Vagina (tissue), 2 donors: ENCODE measurements at places on chromosomes 4 and X.

DNA sequence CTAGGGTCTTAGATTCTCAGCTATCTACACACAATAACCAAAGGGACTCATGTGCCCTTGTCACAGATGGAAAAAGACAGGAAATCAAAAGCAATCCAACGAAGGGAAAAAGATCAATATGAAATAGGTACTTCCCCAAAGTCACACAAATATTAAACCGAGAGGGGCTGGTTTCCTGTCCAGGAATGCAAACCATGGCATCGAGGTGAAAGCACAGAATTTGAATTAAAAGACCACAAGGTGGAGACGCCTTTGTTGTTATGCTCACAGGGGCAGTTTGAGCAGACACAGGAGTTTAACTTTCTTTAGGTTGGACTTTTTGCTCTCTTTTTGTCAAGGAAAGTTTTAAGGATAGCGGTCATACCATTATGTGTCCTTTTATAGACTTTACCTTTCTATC lies 14.3 kb downstream of the H2BW1 start:
- no peak for DNase-seq

- DNase-seq, result no peak
These were observed 62.3 kb upstream of the LNX1 start for GRCh38 chr4:53653484-53654053.

- DNase-seq, result no peak
These were observed 1.7 kb downstream of the TMEM131L start for GRCh38 chr4:153467897-153468262.

DNA sequence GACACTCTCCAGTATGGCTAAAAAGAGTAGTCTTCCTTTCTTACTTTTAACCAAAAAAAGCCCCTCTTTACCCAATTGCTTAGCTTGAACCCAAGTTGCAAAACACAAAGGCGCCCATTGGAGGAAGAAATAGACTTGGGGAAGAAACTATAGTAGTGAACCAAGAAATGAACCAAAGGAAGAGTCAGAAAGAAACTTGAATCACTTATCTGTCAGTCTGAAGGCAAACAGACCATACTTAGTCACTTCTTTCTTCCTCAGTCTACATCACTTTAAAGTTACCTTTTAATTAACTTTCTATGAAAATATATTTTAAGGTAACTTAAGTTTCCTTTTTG lies 161.4 kb upstream of the GIMD1 start:
- DNase-seq, result no peak
